ENCODE measurements at places on chromosomes 6 and 20.

GRCh38 chr6:142374965-142375733 is 73.3 kb downstream of the ADGRG6 start:
- DNase-seq: no peak

- DNase-seq: no peak
Observed at GRCh38 chr6:4582506-4583417, 193.4 kb upstream of the CDYL start.

- no peak for DNase-seq
Observed at GRCh38 chr20:40849456-40849855, 160.4 kb upstream of the MAFB start.

GRCh38 chr20:41014561-41015088 is 14.0 kb upstream of the TOP1 start:
- no peak for DNase-seq

DNA sequence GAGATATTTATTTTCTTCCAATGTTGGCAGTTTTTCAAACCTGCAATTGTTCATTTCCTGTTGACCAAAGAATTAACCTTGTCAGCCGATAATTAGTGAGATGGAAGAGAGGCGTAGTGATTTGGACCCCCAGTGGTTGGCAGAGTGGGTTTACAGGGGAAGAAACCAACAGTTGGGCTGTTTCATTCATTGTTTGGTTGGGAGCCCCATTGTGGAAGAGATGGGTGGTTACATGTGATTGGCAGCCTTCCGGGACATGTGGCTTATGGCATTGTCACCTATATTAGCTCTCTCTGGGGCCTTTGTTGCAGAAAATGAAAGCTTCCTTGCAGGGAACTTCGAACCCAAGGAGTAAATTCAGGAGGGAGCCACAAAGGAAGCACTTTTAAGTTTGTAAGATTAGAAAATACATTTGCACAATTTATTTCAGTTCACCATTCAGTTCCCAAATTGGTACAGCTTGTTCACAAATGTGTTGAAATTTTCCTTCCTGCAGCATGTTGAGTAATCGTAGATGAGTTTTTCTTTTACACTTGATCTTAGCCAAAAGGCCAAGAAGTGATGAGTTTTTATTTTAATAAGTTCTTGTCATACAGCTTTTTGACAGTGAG is 50.3 kb upstream of the CDKAL1 start:
- no peak for DNase-seq

GRCh38 chr6:54878718-54879117 is 32.1 kb downstream of the FAM83B start:
- no peak for DNase-seq

DNA sequence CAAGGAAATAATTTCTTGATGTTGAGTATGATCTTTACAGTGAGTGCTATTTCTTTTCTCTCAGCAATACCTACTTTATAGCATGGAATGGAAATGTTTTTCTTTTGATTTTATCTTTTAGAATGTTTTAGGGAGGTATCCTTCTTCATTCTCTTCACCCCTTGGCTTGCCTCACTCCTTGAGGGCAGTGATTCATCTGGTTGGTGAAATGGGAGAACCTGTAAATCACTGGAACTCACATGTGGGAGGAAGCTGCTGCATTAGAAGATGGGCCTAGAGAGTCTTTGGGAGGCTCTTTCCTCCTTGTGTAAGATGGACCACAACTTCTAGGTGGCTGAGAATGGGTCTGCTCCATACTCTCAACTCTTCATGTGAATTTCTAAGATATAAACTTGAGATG is 244.8 kb upstream of the SYNCRIP start:
- no peak for DNase-seq

- no peak for DNase-seq
Observed at GRCh38 chr6:64146094-64146493, 510.5 kb downstream of the PHF3 start.

DNA sequence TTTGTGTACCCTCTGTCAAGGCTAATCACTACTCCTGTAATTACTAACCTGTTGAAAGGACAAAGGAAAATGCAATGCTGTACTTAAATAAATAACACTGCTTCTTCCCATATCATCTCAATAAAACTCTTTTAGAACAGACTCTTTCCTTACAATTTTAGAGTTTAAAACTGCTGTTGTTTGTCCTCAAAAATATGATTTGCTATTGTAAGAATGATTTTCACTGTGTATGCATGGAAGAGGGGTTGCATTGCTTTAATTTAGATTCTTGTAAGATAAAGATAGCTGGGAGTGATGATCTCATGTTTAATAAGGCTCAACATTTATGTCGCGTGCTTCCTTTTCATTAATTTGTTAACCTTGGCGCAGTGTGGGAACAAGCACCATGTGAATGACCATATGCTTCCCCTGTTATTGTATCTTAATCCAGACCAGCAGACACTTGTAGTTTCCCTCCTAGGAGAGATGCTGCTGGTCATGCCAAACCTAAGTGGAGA is 89.8 kb upstream of the ATXN1 start:
- DNase-seq: no peak

DNA sequence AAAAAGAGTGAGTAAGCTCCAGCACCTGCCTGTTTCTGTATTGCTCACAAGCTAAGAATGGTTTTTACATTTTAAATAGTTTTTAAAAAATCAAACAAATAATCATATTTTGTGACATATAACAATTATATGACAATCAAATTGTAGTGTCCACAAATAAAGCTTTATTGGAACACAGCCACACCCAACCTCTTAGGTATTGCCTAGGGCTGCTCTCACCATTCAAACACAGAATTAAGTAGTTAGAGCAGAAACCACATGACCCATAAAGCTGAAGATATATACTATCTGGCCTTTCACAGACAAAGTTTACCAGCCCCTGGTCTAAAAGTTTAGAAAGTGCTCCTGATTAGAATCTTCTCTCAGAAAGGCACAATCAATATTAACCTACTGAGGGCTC is 11.2 kb downstream of the TNFRSF21 start:
- DNase-seq: no peak

DNA sequence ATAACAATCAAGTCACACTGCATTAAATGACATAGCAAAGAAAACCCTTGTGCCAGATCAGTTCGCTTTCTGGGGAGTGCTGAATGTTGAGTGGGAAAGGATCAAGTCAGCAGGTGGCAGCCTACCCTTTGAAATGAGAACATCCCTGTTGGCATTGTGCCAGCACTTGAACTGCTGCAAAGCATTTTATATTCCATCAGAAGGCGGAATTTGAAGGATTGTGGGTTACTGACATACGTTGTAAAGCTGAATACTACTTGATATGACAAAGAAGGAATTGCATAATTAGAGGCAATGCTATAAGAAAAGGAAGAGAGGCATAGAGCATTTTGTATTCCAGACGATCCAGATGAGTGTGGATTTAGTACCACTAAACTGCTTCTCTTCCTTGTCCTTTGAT is 26.5 kb downstream of the BCKDHB start:
- peak; percentile 1 for DNase-seq

- DNase-seq: no peak
Observed at GRCh38 chr20:15475483-15475882, 1097.8 kb downstream of the KIF16B start.

GRCh38 chr20:20820104-20820503 is 107.7 kb upstream of the RALGAPA2 start:
- DNase-seq: no peak

- DNase-seq: no peak
Observed at GRCh38 chr20:38453941-38454340, 18.7 kb upstream of the RALGAPB start.

- no peak for DNase-seq
Observed at GRCh38 chr6:142796024-142796423, 149.0 kb downstream of the HIVEP2 start.

DNA sequence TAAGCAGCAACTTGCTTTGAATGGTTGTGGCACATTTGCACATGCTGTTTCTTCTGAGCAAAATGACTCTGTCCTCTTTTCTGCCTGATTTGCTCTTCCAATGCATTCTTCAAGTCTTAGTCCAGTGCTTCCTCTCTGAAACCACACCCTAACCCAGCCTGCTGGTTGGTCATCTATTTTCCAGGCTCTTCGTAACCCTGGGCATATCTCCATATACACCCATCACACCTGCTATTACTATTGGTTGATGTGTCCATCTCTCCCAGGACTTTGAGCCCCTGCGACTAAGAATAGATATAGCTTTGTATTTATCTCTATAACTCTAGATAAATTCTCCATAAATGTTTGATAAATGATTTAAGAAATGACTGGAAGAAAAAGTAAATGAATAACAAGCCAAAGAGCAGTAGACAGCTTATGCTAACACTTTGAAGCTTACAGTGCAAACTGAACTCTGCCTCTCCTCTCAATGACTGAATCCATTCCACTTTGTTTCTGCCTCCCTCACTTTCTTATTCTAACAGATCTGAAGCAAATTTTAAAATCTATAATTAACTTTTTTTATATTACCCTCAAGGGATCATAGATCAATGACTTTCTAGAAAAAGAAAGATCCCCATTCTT is 59.7 kb upstream of the NT5E start:
- no peak for DNase-seq

GRCh38 chr20:16694161-16694560 is 35.7 kb upstream of the SNRPB2 start:
- DNase-seq: no peak

DNA sequence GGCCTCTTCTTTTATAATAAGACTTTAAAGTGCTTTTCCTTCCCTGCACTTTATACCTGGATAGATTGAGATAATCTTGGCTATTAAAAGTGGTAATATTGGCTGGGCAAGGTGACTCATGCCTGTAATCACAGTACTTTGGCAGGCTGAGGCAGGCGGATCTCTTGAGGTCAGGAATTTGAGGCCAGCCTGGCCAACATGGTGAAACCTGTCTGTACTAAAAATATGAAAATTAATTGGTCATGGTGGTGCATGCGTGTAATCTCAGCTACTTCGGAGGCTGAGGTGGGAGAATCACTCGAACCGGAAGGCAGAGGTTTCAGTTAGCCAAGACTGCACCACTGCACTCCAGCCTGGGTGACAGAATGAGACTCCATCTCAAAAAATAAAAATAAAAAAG is 197.1 kb upstream of the RGS17 start:
- no peak for DNase-seq

GRCh38 chr6:53020005-53020744 is 25.1 kb upstream of the GSTA4 start:
- no peak for DNase-seq

- DNase-seq: no peak
Observed at GRCh38 chr6:71649915-71650314, 236.4 kb upstream of the RIMS1 start.

DNA sequence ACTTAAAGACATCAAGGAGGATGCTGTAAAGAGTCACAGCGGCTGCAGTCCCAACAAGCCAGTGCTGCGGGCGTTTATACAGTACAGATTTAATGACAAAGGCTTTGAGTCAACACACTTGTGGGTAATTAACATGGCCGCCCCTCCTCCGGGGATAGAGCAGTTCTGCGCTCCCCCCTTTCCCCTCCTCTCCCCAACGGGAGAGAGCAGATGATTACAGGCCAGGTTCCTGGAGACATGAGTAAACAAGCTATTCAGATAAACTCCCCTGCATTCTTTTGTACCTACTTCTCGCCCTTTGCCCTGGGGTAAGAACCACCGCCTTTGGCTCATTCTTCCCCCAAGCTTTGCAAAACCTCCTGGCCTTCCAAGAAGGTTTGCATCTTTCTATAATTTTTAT is 23.6 kb upstream of the FABP7 start:
- no peak for DNase-seq

DNA sequence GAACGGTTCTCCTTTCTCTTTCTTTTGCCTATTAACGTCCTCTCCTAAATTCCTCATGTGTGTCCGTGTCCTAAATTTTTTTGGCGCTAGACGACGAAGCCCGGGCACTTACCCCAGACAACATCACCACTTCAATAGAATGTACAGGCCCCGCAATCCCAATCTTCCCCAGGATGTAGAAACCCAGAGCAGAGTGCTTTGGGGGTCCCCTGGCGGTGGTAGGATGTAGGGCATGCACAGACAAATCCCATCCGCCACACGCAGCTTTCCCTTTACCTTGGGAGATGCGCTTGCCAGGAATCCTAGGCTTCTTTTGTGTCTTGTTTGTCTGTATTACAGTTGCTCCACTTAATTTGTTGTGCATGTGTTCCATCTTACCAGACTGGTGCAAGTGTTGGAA is 417.3 kb upstream of the ARID1B start:
- no peak for DNase-seq

GRCh38 chr20:45927071-45927878 is 7.2 kb upstream of the PCIF1 start:
- DNase-seq: no peak

GRCh38 chr6:154197196-154197860 is 158.3 kb downstream of the OPRM1 start:
- no peak for DNase-seq

GRCh38 chr20:3353646-3354045 is 53.8 kb downstream of the DNAAF9 start:
- DNase-seq: no peak

DNA sequence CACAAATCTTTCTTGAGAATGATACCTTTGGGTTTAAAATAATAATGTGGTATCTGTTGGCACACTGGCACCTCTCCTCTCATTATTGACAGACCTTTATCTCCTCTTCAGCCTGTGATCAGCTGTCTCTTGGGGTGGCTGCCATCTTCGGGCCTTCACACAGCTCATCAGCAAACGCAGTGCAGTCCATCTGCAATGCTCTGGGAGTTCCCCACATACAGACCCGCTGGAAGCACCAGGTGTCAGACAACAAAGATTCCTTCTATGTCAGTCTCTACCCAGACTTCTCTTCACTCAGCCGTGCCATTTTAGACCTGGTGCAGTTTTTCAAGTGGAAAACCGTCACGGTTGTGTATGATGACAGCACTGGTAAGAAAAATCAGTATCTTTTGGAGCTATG is 232.8 kb downstream of the GRIK2 start:
- DNase-seq: no peak

DNA sequence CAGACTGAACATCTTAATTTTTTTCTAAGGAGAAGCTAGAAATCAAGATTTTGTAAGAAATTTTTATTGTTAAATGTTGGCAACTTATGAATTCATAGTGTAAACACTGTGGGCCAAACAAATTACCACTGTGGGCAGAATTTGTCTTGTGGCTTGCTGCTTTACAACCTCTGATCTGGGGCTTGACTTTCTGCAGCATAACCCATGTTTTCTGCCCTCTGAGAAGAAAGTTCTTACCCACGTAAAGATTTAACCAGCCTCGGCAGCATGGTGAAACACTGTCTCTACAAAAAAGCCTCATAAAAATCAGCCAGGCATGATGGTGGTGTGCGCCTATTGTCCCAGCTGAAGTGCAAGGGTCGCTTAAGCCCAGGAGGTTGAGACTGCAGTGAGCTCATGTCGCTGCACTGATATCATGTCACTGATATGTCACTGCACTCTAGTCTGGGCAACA is 12.9 kb downstream of the ITCH start:
- DNase-seq: no peak

- no peak for DNase-seq
Observed at GRCh38 chr6:22904431-22904830, 335.1 kb downstream of the HDGFL1 start.

GRCh38 chr6:25006075-25006474 is 70.3 kb upstream of the RIPOR2 start:
- no peak for DNase-seq

GRCh38 chr6:137783710-137784109 is 83.3 kb upstream of the TNFAIP3 start:
- no peak for DNase-seq

DNA sequence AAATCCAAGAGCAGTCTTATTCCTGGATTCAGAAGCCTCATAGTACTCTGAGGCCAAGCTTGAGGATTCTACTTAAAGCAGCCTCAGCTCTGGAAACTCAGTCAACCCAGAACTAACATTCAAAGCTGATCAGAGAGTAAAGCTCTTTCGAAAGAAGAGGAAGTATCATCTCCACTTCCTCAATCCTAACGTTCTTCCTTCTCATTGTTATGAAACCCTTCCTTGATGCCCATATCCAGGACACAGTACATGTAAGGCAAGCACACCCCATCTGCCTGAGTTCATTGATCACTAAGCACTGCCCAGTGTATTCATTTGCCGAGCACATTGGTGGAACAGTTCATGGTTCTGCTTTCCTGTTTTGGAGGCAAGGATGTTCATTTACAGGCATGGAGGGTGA is at the start of gene IPCEF1:
TSS of gene IPCEF1 (minus strand) at position 114 of the 400 bp plus-strand sequence. CDS start 90,856 bp downstream, outside the sequence.
- DNase-seq: no peak
